Posterior cingulate gyrus (tissue), 11 donors: ENCODE measurements at places on chromosomes 4 and X.

- DNase-seq = no peak
These were observed 43.8 kb downstream of the HTT start for GRCh38 chr4:3118312-3118711.

DNA sequence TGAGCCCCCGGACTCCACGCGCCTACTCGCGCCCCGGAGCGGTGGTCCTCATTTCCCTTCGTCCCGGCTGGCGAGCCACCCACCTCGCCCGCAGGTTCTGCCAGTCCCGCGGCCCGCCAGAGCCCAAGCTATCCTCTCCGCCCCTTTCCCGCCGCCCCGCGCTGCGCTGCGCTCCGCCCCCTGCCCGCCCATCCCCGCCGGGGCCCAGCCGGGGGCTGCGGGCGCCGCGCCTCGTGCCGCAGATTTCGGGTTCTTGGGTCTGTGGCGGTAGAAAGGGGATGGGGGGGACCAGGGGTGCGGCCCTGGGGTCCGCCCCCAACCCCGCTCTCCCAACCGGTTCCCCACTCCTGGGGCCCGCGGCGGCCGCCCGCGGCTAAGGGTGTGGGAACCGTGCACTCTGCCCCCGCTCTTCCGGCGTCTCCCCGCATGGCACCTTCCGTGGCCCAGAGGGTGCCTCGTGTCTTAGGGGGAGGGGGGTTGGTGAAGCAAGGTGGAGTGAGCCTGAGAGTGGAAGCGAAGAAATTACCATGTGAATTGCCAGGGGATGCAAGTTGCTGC, 650.8 kb upstream of the DIPK2B start:
- peak; percentile 19 for DNase-seq

GRCh38 chr4:122606364-122607043, 14.4 kb downstream of the IL21 start:
- no peak for DNase-seq

GRCh38 chr4:83331956-83332355, 2.7 kb downstream of the HPSE start:
- DNase-seq = no peak

DNA sequence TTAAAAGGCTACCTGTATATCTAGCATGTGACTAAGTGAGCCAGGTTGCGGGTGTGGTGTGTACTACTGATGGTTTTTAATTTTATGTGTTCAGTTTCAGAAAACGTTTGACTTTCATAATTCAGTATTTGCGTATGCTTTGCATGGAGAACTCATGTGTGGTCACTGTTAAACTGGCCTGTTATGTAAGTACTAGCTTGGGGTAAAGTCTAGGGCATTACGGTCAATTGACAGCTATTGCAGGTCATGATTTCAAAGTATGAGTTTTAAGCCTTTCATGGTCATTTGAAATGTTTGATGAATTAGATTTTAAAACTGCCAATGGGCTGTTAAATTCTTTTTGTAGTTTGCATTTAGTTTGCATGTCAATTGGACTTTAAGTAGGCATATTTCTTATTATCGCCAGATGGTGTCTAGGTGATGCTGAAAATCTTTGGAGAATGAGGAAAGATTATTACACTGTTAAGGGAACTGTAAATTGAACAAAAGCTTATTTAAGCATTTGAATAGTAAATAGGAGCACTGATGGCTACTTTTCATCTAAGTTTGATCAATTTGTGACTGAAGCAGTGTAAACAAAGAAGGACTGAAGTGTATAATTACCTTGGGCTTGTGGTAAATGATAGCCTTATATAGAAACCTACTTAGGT, 563.4 kb downstream of the DACH2 start:
- no peak for DNase-seq

DNA sequence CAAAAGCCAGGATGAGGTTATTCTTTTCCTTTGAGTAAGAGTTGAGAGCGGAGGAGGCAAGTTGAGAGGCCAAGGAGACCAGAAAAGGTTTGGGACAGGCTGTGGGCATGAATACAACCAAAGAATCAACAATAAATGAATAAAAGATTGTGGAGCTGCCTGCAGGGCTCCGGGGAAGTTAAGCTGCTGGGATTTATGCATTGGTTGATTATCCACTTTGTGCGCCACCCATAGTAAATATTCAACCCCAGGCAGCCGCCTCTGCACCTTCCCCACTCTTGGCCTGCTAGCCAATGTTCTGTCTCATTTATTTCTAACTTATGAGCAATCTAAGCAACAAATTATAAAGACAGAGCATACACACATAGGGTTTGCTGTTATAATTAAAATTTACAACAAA, 28.2 kb upstream of the IGSF1 start:
- no peak for DNase-seq

DNA sequence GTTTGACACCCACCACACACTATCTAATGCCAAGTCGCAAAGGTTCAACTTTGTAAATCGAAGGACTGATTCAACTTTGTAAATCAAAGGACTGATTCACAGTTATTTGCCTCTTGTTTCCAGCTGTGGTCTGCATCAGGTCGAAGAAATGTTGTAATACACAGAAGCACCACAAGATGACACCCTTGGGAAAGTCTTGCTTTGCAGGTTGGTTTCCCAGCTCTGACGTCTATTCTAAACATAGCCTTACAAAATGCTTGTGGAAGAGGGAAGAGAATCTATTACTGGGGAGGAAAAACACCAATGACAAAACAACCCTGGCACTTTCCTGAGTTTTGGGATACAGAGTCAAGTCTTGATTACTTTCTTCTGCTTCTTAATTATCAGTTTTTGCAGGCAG, 35.3 kb downstream of the SUPT20HL1 start:
- no peak for DNase-seq

- no peak for DNase-seq
These were observed 110.8 kb upstream of the PAQR3 start for GRCh38 chr4:79049840-79050540.

DNA sequence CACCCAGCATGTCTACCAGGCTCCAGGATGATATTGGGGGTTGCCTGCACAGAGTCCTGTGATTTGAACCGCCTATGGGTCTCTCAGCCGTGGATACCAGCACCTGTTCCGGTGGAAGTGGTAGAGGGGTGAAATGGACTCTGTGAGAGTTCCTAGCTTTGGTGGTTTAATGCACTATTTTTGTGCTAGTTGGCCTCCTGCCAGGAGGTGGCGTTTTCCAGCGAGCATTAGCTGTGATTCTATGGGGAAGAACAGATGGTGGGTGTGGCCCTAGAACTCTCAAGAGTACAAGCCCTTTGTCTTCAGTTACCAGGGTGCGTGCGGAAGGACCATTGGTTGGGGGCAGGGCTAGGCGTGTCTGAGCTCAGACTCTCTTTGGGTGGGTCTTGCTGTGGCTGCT, 316.9 kb upstream of the AMOT start:
- no peak for DNase-seq

GRCh38 chr4:15716115-15716514, 13.2 kb downstream of the BST1 start:
- no peak for DNase-seq

DNA sequence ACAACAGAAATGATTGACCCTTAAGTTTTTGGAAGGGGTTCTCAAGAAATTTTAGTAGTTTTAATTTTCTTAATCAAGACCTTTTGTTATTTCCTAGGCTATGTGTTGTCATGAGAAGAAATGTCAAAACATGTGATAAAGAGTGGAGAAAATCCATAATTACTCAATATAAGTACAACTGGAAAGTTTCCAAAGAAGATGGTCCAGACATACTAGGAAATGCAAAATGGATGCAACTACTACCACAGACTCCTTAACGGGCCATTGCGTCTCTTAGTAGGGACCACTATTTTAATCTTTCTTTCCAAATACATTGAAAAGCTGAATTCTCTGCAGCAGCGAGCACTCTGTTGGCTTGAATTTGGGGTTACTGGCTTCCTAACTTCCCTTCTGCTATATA, 148.8 kb downstream of the NWD2 start:
- DNase-seq = no peak

- DNase-seq = no peak
These were observed 142.3 kb downstream of the RCHY1 start for GRCh38 chr4:75371915-75372314.

- DNase-seq = no peak
These were observed 324.7 kb upstream of the FAM47C start for GRCh38 chrX:36683507-36683906.

DNA sequence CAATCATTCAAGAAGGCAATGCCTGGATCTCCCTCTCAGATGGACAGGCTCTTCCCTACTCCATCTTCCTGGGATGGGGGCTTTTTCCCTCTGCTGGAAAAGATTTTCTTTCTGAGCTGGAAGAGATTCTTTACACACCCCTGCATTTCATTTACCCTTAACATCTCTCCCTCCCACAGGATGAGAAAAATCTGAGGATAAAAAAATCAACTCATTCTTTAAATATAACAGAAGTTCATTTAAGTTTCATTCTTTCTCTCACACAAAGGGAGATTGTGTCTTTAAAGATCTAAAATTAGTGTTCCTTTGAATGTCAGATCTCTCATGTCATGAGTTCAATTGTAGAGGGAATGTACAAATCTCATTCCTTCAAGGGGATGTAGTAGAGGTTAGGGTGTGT, 109.0 kb downstream of the ZNF518B start:
- DNase-seq = no peak

GRCh38 chr4:155025762-155026457, 182.5 kb upstream of the NPY2R start:
- DNase-seq = no peak

- DNase-seq = no peak
These were observed 54.2 kb upstream of the SPANXN3 start for GRCh38 chrX:143571521-143571920.

DNA sequence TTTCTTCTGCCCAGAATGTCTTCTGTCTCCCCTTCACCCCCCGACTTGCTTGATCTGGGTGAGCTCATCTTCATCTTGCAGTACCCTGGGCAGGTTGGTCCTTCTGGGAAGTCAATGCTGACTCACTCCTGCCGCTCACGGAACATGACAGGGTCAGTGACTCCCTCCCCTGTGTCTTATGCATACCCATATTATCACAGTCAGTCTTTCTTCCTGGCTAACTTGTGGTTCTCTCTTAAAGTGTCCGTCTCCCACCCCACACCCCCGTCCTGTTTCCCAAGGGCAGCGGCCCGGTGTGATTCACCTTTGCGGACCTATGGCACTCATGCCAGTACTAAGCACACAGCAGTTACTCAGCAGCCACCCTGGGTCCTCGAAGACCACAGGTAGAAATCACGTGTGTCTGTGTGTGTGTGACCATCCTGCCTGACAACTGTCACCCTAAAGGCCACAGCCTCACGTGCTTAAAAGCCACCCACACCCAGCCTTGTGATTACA, 17.7 kb downstream of the IQSEC2 start:
- DNase-seq = no peak

GRCh38 chr4:150744570-150744969, 162.6 kb downstream of the MAB21L2 start:
- no peak for DNase-seq

- DNase-seq = no peak
These were observed 101.2 kb downstream of the FAM13A start for GRCh38 chr4:88955580-88956380.

- DNase-seq = no peak
These were observed 26.0 kb upstream of the C4orf50 start for GRCh38 chr4:6044276-6044675.

- DNase-seq = no peak
These were observed 210.0 kb upstream of the IGFBP7 start for GRCh38 chr4:57320217-57320616.

GRCh38 chr4:142961866-142962265, 115.8 kb upstream of the INPP4B start:
- DNase-seq = no peak

DNA sequence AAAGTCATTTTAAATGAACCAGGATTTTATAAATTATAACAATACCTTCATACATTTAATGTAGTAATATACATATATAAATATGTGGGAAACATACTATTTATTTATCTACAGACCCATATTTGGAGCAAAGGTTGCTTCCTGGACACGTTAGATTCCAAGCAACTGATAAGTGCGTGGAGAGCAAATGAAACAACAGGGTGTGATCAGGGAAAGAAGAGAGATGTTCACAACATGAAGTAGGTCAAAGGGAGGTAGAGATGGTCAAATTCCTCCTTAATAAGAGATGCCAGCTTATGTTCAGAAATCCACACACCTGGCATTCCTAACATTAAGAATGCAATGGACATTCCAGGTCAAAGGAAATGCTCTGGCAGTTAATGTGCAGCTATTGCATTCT, 53.1 kb upstream of the HPGD start:
- no peak for DNase-seq

DNA sequence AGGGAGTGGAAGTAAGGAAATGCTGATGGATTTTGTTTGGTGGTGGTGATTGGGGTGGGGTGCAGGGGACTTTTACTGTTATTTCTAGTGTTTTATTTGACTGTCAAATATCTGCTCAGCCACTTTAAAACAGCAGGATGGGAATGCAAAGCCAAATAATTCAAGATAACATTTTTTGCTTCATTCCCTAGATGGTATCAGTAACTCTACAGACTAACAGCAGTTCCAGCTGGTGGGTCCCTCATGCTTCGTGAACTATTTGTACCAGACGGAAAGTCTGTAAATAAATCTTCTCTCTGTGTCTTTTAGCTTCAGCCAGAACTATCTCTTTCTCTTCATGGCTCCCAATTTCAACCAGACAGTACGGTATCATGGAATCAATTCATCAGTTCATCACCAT, 27.5 kb downstream of the GPR143 start:
- DNase-seq = no peak

- DNase-seq = no peak
These were observed 41.8 kb downstream of the GASK1B start for GRCh38 chr4:158131027-158131426.

GRCh38 chr4:55507612-55508011, 39.1 kb downstream of the CLOCK start:
- DNase-seq = no peak

GRCh38 chrX:40065296-40066046, 32.3 kb downstream of the BCOR start:
- DNase-seq = no peak

GRCh38 chr4:16969696-16970135, 71.3 kb upstream of the LDB2 start:
- no peak for DNase-seq

DNA sequence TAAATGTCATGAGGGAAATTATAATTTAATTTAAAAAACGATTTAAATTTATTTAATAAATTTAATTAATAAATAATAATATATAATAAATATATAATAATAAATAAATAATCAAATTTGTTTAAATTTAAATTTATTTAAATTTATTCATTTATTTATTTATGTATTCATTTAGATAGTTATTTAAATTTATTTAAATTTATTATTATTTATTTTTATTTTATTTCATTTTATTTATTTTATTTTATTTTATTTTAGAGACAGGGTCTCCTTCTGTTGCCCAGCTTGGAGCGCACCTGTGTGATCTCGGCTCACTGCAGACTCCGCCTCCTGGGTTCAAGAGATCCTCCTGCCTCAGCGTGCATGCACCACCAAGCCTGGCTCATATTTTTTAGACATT, 18.4 kb upstream of the PPP2R3B start:
- no peak for DNase-seq

DNA sequence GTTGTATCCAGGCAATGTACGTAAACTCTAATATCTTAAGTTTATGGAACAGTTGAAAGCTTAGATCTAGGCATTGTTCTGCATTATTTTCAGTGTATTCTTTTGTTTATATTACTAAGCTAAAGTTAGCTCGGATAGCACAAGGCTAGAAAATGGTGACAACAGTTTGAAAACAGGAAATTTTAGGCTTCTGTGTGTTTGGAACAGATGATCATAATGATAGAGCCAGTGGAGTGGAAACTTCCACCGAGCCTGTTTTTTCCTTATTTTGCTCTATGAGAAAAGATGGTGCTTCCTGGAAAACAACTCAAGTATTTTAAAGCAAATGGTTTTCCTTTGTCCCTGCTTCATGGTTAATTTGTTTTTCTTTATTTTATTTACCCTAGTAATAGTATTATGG, 70.8 kb downstream of the GAB1 start:
- DNase-seq = no peak

GRCh38 chr4:176959980-176960379, 167.3 kb upstream of the VEGFC start:
- DNase-seq = no peak
